ENCODE measurements at places on chromosomes 13 and 19.

DNA sequence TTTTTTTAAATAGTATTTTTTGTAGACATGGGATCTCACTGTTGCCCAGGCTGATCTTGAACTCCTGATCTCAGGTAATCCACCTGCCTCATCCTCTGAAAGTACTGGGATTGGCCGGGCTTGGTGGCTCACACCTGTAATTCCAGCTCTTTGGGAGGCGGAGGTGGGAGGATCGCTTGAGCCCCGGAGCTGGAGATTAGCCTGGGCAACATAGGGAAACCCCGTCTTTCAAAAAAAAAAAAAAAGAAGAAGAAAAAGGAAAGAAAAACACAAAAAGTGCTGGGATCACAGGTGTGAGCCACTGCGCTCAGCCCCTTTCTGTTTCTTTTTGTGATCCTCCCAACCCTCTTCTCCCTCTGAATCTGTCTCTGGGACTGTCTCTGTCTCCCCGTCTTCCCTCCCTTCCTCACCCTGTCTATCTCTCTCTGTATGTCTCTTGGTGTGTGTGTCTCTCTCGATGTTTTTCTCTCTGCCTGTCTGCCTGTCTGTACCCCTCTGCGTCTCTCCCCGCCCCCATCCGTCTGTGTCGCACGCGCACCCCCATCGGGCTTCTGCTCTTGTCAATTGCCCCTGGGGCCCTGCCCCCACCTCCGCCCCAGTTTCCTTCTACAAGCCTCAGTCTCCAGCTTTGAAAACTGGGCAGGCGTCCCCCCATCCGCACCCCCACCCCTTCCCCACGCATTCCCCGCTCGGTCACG lies 540 bp upstream of the ZFP36 start:
- H3K27ac ChIP-seq: peak overlapping the region; percentile 92
- peaks cover 4% of the 10 kb centered on the region for H3K36me3 ChIP-seq
- no peaks in the 10 kb centered on the region for H3K27me3 ChIP-seq
- peak overlapping the region; percentile 82 for H3K4me3 ChIP-seq
- no peak for DNase-seq

- peak overlapping the region; percentile 14 for H3K27ac ChIP-seq
- H3K4me3 ChIP-seq: no peak overlapping the region
- H3K27me3 ChIP-seq: peaks cover 9% of the 10 kb centered on the region
- no peak for DNase-seq
- H3K36me3 ChIP-seq: no peaks in the 10 kb centered on the region
- H3K4me1 ChIP-seq: no peaks in the 10 kb centered on the region
Measured at GRCh38 chr13:25847635-25848626, 203.9 kb downstream of the SHISA2 start.

- no peaks in the 10 kb centered on the region for H3K27me3 ChIP-seq
- no peak overlapping the region for H3K27ac ChIP-seq
- no peaks in the 10 kb centered on the region for H3K4me1 ChIP-seq
- H3K36me3 ChIP-seq: no peaks in the 10 kb centered on the region
- DNase-seq: no peak
Measured at GRCh38 chr19:33469171-33470039, 52.2 kb downstream of the PEPD start.

DNA sequence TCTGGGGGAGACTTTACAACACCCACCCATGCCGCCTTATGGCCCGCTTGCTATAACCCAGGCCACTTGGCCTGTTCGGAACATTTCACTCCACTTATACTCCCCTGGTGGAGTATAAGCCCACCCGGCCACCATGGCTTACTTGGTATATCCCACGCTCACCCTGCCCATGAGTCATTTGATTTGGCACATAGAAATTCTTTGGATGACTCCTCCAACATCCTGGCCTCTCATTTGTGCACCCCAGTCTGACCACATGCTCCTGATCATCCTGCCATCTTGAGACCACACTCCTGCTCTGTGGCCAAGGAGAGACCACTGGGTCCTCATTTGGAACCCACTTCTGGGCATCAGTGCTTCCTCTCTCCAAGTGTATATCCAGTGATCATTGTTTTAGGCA lies 5.2 kb downstream of the SPACA6 start:
- H3K36me3 ChIP-seq: peaks cover 30% of the 10 kb centered on the region
- H3K4me1 ChIP-seq: peaks cover 15% of the 10 kb centered on the region
- no peak overlapping the region for H3K4me3 ChIP-seq
- no peak for DNase-seq
- H3K27ac ChIP-seq: no peak overlapping the region

DNA sequence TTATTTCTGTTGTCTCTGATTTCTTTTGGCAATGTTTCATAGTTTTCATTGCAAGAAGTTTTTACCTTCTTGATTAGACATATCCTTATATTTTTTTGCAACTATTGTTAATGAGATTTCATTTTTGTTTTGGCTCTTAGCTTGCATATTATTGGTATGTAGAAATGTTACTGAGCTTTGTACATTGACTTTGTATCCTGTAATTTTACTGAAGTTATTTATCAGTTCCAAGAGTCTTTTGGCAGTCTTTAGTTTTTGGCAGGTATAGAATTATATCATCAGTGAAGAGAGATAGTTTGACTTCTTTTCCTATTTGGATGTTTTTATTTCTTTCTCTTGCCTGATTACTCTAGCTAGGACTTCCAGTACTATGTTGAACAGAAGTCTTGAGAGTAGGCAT lies 375.7 kb downstream of the TDRD3 start:
- no peaks in the 10 kb centered on the region for H3K4me1 ChIP-seq
- no peak overlapping the region for H3K4me3 ChIP-seq
- no peak for DNase-seq
- no peaks in the 10 kb centered on the region for H3K27me3 ChIP-seq

GRCh38 chr19:47493378-47494210 lies 9.6 kb upstream of the KPTN start:
- H3K4me1 ChIP-seq: no peaks in the 10 kb centered on the region
- no peak overlapping the region for H3K27ac ChIP-seq
- H3K36me3 ChIP-seq: peaks cover 2% of the 10 kb centered on the region
- no peak overlapping the region for H3K4me3 ChIP-seq

- peaks cover 4% of the 10 kb centered on the region for H3K36me3 ChIP-seq
- no peak overlapping the region for H3K4me3 ChIP-seq
- peaks cover 20% of the 10 kb centered on the region for H3K4me1 ChIP-seq
- H3K27ac ChIP-seq: no peak overlapping the region
- H3K27me3 ChIP-seq: no peaks in the 10 kb centered on the region
Measured at GRCh38 chr13:75797239-75797638, 161.1 kb downstream of the LMO7 start.

- DNase-seq: no peak
- no peaks in the 10 kb centered on the region for H3K36me3 ChIP-seq
- peaks cover 3% of the 10 kb centered on the region for H3K27me3 ChIP-seq
- no peak overlapping the region for H3K4me3 ChIP-seq
Measured at GRCh38 chr13:22945321-22946226, 235.2 kb upstream of the SGCG start.

DNA sequence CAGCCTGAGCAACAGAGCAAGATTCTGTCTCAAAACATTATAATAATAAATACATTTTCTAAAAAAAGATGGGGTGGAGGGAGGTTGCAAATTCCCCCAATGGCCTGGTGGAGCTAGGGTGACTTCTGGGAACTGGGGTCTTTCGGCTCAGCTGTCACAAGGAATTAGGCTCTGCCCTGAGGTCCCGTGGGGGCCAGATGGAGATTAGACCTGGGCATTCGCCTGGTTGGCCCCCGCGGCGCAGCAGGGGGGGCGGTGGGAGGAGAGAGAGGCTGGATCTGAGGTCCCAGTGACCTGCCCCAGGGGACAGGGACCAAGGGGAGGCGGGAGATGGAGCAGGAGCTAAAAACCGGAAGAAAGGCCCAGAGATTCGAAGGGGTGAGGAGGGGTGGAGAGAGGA lies 14.8 kb downstream of the FUT6 start:
- no peak overlapping the region for H3K4me3 ChIP-seq
- H3K4me1 ChIP-seq: peaks cover 1% of the 10 kb centered on the region
- H3K27ac ChIP-seq: no peak overlapping the region
- peaks cover 2% of the 10 kb centered on the region for H3K27me3 ChIP-seq
- DNase-seq: no peak

GRCh38 chr19:45144431-45145269 lies 16.1 kb downstream of the NKPD1 start:
- no peak for DNase-seq
- no peaks in the 10 kb centered on the region for H3K4me1 ChIP-seq
- H3K36me3 ChIP-seq: peaks cover 7% of the 10 kb centered on the region
- H3K4me3 ChIP-seq: no peak overlapping the region
- no peaks in the 10 kb centered on the region for H3K27me3 ChIP-seq
